Fibroblast of the aortic adventitia (primary cell): ENCODE measurements at places on chromosomes 5 and 9. TPM values are rescaled to one million over a fixed set of nuclear protein-coding genes. Genes with fewer than 3 reads are reported as not detected.

PCDHB5 gene
- 0.45 and 0.57 TPM in 2 replicates for total RNA-seq

HK3 gene
- not detected in 2 replicates for total RNA-seq

SEC16A gene
- 23.8 and 39.4 TPM in 2 replicates for total RNA-seq

SHOC1 gene
- total RNA-seq, result 0.09 TPM in 1 of 2 replicates, not detected in the other

ZNF300 gene
- total RNA-seq, result 7.5 and 8.1 TPM in 2 replicates

ANKRD34B gene
- total RNA-seq, result not detected in 2 replicates

DMRT3 gene
- not detected in 2 replicates for total RNA-seq

PCDHGC3 gene
- total RNA-seq, result 53.7 and 97.7 TPM in 2 replicates

EXOSC3 gene
- 92.3 and 109 TPM in 2 replicates for total RNA-seq

GBGT1 gene
- total RNA-seq, result 0.98 and 1.6 TPM in 2 replicates

OGN gene
- 140 and 166 TPM in 2 replicates for total RNA-seq
